ENCODE measurements at places on chromosomes 2 and 18. TPM values are rescaled to one million over a fixed set of nuclear protein-coding genes. Genes with fewer than 3 reads are reported as not detected.

BOLL gene
- not detected for total RNA-seq

TIA1 gene
- total RNA-seq, result 116 TPM

DNA sequence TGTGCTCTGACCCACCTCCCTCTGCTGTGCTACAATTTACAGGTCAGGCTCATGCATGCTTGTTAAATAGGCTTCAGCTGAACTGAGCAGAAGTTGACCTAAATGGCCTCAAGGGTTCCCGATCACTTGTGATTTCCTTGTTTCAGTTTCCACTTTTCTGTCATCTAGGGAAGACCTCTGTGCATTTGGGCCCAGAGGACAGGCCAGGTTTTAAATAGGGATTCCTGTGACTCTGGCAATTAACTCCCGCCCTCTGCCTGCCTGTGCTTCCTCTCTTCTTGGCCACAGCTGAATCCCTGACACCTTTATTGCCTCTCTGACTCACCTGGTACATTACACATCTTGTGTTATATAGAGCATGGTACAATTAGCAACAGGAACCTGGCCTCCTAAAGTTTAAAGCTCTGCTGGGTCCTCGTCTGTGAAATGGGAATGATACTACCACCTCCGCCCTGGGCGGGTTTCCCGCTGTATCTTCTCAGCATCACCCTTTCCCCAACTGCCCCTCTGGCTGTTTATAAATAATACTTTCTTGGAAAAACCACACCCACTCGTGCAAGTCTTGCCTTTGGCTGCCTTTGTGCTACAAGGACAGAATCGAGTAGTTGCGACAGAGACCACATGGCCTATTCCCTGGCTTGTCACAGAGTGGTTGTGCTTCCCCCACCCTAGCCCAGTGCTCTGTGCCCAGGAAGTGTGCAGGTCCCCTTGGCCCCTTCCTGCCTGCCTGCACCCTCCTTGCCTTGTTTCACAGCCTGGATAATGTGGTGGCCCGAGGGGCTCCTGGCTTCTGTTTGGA, 7.9 kb downstream of the CABLES1 start:
- peak; percentile 47 for DNase-seq

GRCh38 chr2:174059884-174060244, 94.7 kb upstream of the SP3 start:
- peak; percentile 29 for DNase-seq

- no peak for DNase-seq
Observed at GRCh38 chr2:73339201-73339600, 45.9 kb upstream of the EGR4 start.

GRCh38 chr2:200148366-200148765, 158.1 kb upstream of the SPATS2L start:
- no peak for DNase-seq

- DNase-seq, result peak; percentile 38
Observed at GRCh38 chr2:233981574-233982420, 64.6 kb downstream of the TRPM8 start.

ALLC gene
- total RNA-seq, result not detected

GRCh38 chr2:51718881-51719280, 686.9 kb upstream of the NRXN1 start:
- no peak for DNase-seq

DNA sequence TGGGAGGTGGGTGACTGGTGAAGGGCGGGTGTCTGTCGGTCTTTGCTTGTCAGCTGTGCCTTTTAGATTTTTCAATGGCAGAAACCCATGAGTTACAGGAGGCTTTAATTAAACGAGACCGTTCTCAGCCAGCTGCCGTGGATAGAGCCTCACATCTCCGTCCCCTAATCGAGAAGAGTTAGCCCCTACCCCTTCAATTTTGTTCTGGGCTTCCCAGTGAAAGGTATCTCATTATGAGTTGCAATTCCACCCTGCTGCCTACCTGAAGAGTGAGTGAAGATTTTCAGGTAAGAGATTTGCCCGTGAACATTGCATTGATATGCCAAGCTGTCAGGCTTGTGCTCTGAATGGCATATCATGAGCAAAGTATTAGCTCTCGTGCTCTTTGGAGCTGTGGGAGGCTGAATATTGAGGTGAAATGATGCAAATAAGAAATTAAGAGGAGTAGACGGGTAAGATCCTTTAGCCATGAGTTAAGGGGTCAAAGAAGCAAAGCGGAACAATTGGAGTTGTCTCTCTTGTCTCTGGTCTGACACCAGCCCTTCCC, 118.7 kb upstream of the MSTN start:
- no peak for DNase-seq

DNA sequence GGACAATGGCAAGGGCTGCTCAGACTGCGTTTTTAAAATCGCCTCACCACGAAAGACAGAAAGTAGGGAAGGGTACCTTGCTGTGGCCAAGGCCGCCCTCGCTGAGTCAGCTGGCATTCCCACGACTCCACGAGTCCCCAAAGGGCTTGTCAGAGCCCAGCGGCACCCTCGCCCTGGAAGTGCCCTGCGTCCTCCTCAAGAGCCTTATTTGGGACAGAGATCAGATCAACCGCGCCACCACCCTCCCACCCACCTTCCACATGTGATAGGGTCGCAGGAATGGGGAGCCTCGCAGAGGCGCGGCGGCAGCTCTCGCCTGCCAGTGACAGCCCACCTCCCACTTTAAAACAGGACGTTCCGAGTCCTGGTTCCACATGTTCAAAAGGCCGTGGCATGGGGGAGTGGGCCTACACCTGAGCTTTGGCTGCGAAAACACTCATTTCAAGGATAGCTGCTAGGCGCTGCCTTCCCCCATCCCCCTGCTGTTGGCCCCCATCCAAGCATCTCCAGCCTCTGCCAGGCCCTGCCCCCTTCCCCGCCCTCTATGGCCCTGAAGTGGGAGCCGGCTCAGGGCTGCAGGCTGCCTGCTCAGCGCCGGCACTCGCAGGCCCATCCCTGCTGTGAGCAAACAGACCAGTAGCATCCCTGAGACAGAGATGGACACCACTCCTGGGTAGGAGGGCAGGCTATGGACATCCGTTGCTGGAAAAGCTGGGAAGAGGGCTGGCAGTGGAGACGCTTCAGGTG, 38.1 kb upstream of the ARHGEF4 start:
- no peak for DNase-seq

DNA sequence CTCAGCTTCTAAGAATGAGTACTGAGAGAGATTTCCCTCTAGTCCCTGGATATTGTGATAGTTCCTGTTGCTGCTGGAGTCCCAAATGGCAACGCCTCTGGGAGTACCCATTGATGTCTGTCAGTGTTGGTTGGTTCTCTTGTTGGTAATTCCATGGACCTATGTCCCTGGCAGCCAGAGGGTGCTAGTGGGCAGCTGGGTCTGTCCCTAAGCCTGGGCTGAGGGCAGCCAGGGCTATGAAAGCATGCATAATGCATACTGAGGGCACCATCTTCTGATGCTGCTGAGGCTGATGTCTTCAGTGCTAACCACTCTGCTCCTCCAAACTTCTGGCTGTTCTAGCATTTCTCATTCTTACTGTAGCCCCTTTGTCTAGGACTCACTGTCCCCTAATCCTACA, 35.9 kb downstream of the NABP1 start:
- DNase-seq, result no peak

DNA sequence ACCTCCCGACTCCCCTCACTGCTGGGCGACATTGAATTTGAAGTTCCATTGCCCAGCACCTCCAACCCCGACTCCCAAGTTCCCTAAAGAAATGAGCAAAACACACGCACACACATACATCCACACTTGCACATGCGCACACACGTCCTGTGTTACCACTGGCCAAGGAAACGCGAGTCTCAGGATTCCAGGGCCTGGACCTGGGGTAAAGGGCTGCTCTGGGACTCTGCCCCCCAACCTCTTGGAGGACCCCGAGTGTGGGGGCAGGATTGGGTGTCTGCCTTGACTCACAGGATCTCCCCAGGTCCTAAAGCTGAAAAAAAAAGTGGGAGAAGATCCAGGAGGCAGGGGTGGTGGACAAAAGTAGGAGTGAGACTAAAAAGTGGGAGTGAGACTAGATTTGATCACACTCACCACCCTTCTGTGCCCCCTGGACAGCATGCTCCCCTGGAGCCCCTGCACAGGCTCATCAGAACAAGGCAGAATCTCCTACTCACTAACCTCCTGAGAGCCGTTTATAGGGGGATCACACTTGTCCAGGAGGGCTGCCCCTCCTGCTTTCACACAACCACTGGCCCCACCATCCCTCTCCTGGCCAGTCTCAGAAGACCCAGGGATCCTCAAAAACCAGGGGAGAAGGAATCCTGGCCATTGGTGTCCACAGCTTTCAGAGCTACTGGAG, 202.2 kb downstream of the TNS1 start:
- no peak for DNase-seq

- peak; percentile 51 for DNase-seq
Observed at GRCh38 chr2:64482765-64483504, 29.0 kb downstream of the LGALSL start.

- no peak for DNase-seq
Observed at GRCh38 chr2:234164493-234165413, 114.3 kb downstream of the SPP2 start.

DNA sequence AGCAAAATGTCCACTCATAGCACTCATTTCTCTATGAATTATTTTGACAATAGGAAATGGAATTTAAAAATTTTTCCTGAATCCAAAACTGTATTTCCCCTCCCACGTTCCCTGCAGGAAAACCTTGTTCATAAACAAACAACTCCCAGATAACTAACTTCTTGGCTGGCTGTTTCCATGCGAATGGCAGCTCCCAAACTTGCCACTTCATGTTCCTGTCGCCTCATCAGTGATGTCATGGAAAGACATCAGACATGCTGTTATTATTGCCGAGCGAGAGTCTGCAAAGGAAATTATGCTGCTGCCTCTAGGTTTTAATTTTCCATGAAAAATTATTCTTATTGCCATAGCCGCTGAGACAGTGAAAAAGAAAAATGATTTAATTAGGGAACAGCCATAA, 117.0 kb upstream of the RIOK3 start:
- no peak for DNase-seq

GRCh38 chr2:46885376-46885775, 30.2 kb downstream of the MCFD2 start:
- no peak for DNase-seq

- no peak for DNase-seq
Observed at GRCh38 chr2:222598611-222599010, 57.3 kb downstream of the FARSB start.

- no peak for DNase-seq
Observed at GRCh38 chr2:153912798-153913396, 41.2 kb downstream of the GALNT13 start.

- DNase-seq, result no peak
Observed at GRCh38 chr2:122156176-122156890, 400.9 kb downstream of the TSN start.

DNA sequence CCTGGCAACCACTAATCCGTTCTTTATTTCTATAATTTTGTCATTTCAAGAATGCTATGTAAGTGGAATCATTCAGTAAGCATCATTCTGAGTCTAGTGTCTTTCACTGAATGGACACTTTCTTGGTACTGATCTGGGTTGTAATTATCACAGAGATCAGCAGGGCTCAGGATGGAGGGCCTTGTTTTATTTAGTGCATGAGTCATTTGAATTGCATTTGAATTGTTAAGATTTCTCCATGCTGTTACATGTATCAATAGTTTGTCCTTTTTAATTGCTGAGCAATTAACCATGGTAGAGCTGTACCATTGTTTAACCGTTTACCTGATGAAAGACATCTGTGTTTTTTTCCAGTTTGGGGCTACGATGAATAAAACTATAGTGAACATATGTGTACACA, 256.4 kb downstream of the THSD7B start:
- DNase-seq, result peak; percentile 9

- no peak for DNase-seq
Observed at GRCh38 chr2:164620873-164621763, at the start of gene GRB14. GRB14 (minus strand) TSS chr2:164621482; CDS start chr2:164621309, 173 bp downstream.

AMER3 gene
- not detected for total RNA-seq

DNA sequence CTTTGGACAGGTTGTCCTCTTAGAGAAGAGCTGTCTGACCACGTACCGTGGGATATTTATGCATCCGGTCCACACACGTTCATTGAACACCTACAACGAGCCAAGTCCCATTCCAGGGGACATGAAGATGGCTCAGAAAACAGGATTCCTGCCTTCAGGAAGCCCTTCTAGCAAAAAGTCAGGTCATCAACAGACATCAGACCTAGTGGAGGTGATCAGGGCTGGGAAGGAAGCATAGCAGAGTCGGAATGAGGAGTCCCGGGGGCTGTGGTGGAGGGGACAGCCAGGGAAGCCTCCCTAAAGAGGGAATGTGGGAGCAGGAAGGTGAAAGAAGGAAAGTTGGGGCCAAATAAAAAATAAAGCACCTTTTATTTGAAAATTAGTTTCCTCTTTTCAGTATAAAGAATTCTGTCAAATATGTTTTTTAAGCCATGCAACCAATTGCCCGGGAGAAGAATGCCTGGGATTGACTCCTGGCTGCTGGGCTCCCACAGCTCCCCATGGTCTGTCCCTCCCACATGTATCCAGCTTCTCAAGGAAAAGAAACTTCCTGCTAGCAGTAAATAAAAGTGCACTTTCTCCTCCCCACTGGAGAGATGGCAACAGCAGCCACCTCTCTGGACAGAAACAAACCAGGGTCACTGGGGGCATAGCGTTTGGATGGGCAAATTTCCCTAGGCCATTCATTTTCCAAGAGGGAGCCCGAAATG, 144.8 kb downstream of the SMAD7 start:
- peak; percentile 32 for DNase-seq

GRCh38 chr2:108069515-108070310, 83.4 kb downstream of the SLC5A7 start:
- DNase-seq, result no peak

DNA sequence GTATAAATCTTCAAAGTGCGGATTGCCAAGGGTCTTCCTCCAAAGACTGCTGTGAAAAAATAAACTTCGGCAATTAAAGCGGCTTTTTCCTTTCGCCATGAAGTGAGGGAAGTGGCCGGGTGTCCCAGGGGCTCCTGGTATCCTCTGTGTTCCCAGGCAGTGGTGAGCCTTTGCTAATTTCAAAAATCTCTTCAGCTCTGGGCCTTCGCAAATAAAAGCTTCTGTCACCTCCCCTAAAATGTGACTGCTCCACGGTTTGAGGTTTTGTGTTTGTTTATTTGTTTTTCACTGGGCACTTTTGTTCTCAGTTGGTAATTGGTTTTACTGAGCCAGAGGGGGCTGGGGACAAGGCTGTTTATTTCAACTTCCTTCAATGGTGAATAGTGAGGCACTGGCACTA, 270.1 kb upstream of the POU3F3 start:
- DNase-seq, result no peak

DNA sequence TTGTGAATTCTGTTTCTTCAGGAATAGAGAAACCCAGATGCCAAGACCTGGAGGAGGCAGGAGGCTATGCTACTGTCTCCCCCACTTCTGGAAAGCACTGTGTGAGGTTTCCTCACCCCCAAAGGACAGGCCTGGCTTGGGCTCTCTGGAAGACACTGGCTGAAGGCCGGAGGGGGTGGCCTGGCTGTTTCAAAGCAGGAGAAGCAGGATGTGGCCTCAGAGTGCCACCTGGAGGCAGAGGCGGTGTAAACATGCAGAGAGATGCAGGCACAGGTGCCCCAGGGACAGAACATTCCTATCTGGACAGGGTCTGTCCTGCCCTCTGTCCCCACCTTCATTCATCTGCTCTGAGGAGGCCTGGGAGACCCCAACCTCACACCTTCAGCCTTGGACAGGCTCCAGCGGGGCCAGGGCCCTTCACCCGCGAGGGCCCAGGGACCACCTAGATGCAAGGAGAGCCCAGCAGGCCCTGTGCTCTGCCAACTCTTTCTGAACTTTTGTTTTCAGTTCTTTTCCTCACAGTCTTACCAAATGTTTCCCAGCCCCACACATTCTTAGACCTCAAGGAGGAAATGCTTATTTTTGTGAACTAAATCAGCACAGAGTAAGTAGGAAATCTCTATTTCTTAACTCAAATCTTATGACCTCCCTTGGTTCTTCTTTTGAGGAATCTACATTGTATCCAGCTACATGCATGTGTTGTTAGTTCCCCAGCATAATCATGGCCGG, 79.2 kb downstream of the LONRF2 start:
- DNase-seq, result peak; percentile 55

EML6 gene
- total RNA-seq, result 2.1 TPM

GRCh38 chr2:142134911-142135310, 4.1 kb upstream of the LRP1B start:
- DNase-seq, result no peak

All from RPMI7951 (cell line).